Non-pigmented ciliary epithelial cell (primary cell): ENCODE measurements at places on chromosomes 3 and 15.

GRCh38 chr3:20254268-20255117 is 68.5 kb upstream of the SGO1 start:
- DNase-seq, result no peak

GRCh38 chr3:177711637-177712036 is 514.4 kb upstream of the TBL1XR1 start:
- no peak for DNase-seq

DNA sequence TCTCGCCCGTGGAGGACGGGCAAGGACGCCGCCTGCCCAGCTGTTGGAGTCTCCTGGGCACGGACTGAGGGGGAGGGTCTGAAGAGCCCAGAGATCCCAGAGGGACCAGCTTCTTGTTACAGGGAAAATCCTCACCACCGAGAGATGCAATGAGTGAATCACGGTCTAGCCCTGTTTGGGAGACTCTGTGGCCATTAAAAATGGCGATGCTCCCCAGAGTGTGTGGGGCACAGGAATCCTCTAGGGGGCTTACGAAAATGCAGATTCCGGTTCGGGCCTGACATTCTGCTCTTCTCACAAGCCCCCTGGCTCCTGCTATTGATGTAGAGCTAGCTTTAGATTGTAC is 35.5 kb upstream of the EPHB3 start:
- no peak for DNase-seq

GRCh38 chr3:151686257-151686656 is 47.5 kb upstream of the AADACL2 start:
- no peak for DNase-seq

- DNase-seq, result no peak
These were observed 55.7 kb downstream of the KCNAB1 start for GRCh38 chr3:156176048-156176447.

DNA sequence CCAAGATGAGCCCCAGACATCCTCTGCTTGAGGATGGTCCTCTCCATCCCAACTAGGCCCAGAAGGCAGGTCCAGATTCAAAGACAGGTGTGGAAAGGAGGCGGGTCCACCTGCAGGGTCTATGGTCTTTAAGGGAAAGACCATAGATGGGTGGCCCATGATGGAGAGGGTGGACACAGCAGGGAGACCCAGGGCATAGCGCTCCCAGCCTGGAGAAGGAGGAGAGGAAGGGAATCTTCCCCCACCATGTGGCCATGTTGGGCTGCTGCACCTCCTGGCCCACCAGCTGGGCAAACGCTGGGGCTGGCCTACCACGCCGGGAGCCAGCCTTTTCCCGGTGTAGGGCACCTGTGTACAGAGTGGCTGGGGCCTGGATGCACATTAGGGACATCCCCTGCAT is 265.2 kb upstream of the TLE3 start:
- DNase-seq, result no peak

- no peak for DNase-seq
These were observed 80.4 kb downstream of the NEDD4 start for GRCh38 chr15:55912982-55913381.

- DNase-seq, result no peak
These were observed 108.9 kb upstream of the ETV5 start for GRCh38 chr3:186217820-186218164.

DNA sequence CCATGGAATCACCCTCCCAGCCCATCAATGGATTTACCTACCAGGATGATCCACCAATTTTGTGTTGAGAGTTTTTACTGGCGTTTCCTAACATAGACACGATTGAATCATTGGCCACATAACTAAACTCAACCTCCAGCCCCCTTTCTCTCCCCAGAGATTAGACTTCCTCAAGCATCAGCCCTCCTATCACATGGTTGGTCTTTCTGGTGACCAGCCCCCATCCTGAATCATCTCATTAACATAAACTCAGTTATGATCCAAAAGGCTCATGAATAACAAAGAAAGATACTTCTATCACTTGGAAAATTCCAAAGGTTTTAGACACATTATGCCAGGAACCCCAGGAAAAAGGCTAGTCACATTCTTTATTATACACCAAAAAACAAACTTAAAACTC is 21.2 kb downstream of the PRKAR2A start:
- DNase-seq, result peak; percentile 81

DNA sequence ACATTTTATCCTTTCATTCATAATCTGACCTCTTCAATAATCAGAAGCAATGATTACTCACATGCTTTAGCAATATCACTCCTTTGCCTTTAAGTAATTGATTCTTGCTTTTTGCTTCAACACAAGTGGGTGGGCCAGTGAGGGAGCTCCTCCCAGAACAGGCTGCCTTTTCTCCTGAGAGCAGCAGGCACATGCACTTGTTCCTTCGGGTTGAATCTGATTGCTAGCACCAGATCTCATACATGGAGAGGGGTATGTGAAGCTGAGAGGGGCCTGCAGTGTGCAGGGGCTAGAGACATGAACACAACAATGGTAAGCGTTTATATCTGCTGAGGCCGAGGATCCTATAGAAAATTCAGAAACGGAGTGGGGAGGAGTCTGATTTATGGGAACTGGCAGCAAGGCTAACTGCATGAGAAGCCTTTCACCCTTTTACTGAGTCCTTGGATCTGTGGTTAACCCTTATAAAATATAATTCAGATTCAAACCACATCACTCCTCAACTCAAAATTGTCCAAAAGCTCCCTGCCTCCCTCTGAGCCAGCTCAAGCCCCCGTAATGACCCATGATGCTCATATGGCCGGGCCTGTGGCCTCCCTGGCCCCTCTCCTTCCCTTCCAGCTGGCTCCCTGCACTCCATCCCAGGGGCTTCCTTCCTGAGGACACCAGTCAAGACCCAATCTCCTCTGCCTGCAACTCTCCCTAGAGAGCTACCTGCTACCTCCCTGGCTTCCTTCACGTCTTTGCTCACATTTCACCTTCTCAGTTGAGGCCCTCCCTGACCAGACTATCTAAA is 32.4 kb downstream of the ZNF445 start:
- DNase-seq, result no peak

DNA sequence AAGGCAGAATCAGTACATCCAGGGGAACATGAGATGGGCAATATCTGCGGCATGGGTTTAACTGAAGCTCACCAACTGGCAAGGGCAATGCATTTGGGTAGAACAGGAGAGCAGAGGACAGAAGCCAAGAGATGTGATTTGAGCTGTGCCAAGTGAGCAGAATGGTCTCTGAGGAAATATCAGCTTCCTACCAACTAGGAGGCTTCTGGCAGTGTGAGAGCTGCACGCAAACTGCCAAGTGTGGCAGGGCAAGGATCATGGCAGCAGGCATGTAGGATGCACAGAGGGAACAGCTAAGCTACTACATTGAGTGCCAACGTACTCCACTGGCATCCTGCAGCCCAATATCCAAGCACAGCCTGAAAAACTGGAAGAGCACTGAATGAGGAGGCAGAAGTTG is 1036.5 kb downstream of the TUSC7 start:
- DNase-seq, result no peak

GRCh38 chr3:42552830-42553229 is 28.9 kb downstream of the SEC22C start:
- DNase-seq, result no peak

- DNase-seq, result no peak
These were observed 28.9 kb upstream of the RASGRP1 start for GRCh38 chr15:38593524-38593923.

GRCh38 chr15:83694015-83694414 is 40.1 kb downstream of the ADAMTSL3 start:
- peak; percentile 9 for DNase-seq
